ENCODE measurements at places on chromosomes 16 and 17.

DNA sequence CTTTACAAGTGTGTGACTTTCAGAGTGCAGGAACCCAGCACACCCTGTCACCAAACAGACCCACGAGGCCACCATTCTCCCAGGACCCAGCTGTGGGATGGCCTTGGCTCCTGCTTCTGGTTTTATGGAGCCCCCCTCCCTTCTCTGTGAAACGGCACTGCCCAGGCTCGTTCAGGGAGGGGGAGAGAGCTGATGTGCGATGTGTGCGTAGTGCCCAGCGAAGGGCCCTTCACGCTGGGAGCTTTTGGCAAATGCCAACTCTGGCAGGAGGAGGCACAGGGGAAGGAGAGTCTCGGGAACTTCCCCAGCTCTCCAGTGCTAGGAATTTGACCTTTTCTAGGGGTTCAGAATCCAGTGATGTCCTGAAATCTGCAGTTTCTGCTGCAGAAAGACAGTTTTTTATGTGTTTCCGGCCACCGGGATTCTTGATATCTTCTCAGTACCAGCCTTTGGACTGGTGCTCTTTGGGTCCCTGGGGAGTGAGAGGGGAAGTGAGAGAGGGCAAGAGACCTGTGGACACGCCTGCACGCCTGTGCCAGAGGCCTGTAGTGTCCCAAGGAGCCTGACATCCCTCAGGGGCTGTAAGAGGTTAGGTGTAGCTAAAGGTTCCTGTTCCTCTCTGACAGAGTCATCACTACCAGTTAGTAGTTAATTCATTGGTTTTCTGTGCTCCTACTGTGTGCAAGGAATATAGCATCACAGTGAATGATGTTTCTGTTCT, 45.1 kb downstream of the CMIP start:
- DNase-seq, result no peak

DNA sequence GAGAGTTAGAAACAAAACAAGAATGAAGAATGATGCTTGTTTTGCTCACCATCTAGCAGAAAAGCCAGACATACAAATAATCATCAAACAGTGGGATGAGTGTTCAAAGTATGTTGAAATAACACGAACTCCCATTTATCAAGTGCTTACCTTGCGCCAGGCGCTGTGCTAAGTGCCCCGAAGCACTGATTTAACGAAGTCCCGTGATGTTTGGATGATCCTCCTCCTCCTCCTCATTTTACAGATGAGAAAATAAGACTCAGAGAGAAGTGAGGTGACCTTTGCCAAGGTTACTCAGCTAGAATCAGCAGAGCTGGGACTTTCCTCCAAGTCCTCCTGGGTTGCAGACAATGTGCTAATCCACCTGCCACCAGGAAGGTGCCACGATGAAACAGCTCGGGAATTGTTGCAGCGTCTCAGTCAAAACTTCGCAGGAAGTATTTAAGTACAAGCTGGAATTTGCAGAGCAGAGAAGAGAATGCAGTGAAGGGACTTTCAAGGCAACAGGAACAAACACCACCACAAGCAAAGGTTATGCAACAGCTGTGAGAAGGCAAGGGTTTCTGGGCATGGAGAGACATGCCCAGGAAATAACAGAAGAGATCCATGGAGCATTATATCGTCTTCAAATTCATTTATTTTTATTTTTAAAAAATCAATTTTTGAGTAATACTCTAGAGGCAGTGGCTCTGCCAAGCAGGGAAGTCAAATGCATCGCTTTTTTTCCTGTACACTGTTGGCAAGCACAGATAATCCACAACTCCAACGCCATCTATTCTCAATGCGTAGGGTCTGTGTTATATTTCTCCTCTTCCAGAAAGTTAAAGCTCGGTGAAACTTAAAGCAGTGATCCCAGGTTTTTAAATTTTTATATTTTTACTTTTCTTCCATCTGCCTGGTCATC, 11.1 kb downstream of the PRCD start:
- DNase-seq, result no peak

DNA sequence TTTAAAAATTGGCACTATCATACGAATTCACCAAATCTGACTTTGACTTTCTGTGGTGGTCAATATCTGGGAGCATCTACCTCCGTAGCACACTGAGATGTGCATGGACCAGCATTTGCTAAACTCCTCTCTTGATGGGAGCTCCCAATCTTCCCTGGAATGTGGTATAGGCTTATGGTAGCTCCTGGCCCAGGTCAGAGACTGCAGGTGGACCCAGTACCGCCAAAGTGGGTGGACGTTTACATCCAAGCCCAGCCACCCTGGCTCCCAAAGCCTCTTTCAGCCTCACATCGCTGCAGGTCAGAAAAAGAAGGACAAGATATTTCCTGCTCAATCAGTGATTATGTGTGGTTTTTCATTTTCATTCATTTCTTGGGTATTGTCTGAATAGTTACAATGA, 43.1 kb upstream of the NKD1 start:
- no peak for DNase-seq

DNA sequence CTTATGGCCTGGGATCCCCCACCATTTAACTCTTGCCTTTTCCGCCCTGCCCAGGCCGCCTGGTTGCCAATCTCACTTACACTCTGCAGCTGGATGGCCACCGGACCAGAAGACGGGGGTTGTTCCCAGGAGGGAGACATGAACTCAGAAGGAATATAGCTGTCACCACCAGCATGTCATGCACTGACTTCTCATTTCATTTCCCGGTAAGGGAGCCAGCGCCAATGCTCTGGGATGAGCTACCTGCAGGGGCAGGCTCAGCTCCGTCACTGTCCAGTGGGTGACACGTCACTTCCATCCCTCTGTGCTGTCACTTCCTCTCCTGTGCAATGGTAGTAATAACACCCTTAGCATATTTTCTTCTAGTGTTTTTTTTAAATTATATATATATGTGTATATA, 26.7 kb downstream of the ITGAL start:
- no peak for DNase-seq

- DNase-seq, result no peak
Measured at GRCh38 chr17:38961413-38961812, 5.8 kb downstream of the FBXO47 start.

GRCh38 chr16:26344240-26344776, 652.5 kb downstream of the HS3ST4 start:
- no peak for DNase-seq

GRCh38 chr17:59878624-59879023, 14.1 kb downstream of the TUBD1 start:
- DNase-seq, result no peak

DNA sequence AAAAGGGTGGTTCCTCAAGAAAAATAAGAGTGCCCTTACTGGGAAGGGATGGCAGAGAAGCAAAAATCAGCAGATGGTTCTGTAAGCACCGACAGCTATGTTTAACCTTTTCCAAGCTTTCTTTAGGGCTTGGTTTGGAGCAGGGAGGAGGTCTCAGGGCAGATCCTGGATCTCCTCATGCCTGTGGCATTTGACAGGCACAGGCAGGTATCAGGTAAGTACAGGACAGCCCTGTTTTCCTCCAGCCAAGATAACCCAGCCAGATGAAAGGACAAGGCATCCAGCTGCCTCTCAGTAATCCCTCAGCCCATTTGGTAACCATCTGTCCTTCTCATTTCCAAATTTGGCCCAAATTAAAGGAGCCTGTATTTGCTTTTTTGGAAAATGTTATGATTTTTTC, 141.5 kb downstream of the TOX3 start:
- DNase-seq, result no peak

DNA sequence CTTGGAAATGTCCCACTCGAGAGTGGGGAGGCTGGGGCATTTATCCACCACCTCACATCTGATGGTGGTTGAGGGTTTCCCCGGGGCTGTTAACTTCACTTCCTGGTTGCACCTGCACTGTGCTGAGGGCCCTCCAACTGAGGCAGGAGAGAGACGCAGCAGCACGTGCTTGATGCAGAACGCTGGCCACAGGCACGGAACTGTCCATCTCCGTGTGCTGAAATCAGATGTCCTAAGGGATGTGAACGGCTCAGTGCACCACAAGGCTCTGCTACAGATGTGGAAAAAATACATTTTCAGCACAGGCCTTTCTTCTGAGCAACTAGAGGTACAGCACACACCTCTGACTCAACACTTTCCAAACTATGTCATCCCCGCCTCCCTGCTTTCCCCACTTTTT, 114.8 kb upstream of the C16orf82 start:
- DNase-seq, result no peak

DNA sequence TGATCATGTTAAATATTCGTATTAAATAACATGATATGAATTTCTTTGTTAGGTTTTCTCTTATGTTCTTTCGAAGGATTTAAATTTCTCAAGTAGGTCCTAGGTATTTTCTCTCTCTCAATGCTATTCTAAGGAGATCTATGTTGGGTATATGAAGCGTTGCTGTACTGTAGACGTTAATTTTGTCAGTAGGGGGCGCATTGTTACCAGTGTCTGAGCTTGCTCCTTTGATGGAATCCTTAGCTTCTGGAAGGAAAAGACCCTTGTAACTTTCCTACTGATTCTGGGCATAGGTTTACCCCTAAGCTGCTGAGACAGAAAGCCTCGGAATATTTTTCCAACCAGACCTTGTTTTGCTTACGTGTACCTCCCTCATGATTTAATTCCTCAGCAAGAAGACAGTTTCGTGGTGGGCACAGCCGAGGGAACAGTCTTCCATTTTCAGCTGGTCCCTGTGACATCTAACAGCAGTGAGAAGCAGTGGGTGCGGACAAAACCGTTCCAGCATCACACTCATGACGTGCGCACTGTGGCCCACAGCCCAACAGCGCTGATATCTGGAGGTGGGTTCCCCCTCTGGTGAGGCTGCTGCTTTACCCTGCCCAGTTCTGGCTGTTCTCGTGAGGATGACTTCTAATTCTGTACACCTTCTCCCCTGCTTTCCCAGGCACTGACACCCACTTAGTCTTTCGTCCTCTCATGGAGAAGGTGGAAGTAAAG, 17.9 kb downstream of the UTP4 start:
- peak; percentile 17 for DNase-seq

DNA sequence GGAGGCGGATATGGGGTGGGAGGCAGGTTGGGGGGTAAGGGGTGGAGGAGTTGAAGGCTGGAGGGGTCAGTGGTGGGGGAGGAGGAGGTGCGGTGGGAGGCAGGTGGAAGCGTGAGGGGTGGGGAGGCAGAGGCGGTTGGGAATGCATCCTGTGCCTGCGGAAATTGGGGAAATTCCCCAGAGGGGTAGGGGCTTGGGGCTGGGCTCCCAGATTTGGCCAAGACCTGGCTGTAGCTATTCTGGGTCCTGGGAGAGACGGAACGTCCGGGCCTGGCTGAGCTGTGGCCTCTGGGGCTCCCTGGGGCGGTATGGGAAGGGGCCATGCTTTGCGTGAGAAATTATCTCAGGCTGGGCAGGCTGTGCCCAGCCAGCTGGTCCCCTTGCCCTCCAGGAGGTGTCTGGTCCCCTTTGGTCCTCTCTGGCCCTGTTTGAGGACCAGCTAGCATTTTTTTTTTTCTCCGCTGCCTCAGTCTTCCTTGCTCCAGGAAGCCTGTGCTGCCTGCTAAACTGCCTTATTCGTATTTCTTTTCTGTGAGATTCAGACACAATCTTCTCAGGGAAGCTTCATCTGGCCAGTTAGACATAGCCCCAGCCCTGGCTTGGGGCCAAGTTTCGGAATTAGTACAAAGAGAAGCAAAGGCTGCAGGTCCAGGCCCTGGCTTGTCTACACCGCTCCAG, 7.3 kb upstream of the TRPV2 start:
- DNase-seq, result no peak

- DNase-seq, result no peak
Measured at GRCh38 chr17:71399649-71400048, 721.2 kb upstream of the SOX9 start.

Data from stimulated activated CD4-positive, alpha-beta T cell treated with anti-CD3 and anti-CD28 coated beads, Interleukin-4, amount 100 ng/mL, for 4 hours (primary cell).